Effector CD8-positive, alpha-beta T cell (primary cell): ENCODE measurements at places on chromosomes 2 and 18.

DNA sequence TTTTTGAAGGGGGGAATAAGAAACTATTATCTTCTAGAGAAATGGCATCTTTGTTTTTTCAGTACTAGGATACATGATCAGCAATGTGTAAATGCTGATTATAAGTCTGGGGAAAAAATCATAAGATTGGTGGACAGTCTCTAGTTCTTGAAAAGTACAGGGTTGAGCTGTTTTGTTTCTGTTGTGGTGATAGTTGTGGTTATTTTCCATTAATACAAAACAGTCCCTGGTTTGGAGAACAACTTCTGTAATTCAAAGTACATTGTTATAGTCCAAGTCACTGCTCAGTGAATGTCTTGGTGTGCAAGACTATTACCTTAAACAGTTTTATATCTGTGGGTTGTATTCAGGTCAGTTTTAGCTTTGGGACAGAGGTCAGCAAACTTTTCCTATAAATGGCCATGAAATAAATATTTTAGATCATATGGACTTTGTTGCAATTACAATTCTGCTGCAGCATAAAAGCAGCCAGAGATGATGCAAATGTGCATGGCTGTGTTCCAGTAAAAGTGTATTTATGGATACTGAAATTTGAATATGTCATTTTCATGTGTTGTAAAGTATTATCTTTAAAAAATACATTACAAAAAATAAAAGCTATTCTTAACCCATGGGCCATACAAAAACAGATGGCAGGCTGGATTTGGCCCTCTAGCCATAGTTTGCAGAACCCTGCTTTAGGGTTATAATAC lies 111.0 kb downstream of the CERS6 start:
- no peak for DNase-seq

GRCh38 chr18:58596265-58596681 lies 32.6 kb downstream of the ALPK2 start:
- no peak for DNase-seq

DNA sequence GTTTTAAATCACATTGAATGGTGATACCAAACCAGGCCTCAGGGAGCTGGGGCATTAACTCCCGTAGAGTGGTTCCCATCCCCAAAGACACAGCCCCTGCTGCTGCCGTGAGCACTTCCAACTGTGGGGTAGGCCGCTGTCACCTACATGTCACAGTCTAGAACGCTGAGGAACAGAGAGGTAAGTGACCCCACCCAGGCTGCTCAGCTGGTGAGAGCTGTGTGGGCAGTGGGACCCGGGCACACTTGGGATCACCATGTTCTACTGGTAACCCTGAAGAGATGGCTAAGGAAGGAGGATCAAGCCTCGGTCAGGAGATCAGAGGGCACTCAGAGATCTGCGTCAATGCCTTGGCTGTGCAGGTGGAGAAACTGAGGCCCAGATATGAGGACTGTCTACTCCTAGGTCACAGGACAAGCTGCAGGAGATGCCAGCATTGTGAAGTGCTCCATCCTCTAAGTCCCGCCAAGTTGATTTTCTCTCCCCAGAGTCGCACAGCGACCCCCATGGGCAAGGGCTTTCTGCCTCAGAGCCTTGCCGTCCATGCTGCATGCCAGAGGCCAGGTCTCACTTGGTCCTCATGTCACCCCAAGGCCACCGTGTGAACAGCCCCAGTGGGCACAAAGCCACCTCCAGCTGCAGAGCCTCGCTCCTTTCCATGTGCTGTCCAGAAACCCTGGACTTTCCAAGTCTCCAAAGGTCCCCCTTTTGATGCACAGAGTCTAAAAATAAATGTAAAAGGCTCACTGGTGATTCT lies 144.2 kb upstream of the OTOS start:
- DNase-seq: no peak

DNA sequence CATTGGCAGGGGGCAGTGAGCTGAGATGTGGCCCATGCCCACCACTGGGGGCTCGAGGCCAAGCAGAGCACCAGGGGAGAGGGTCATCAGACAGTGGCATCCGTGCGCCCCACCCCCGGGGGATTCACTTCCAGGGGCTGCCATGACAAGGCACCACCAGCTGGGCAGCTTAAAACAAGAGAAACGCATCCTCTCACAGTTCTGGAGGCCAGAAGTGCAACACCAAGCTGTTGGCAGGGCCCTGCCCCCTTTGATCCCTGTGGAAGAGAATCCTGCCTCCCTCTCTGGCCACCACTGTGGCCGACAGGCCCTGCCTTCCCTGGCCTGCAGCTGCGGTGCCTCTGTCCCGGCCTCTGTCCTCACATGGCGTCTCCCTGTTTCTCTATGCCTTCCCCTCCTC lies 187.7 kb upstream of the ID2 start:
- no peak for DNase-seq

DNA sequence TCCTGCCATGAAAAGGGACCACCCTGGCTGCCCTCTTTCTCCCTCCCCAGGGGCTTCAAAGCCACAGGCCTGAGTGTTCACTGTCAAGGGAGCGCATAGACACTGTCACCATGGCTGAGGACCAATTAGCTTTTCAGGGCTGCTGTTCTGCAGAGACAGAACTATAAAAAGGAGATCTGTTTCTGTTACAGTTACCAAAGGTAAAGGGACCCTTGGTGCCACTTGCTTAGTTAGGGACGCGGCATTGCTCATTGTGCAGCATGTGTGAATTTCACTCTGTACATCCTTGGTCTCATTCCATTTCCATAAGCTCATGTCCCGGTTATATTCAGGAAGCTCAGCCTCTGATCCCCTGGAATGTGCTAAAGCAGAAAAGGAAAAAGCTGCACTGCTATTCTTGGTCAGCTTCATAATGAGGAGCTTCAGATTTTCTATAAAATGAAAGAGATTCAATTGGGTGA lies 55.5 kb upstream of the RNF152 start:
- DNase-seq: no peak

GRCh38 chr18:8515142-8515865 lies 93.9 kb upstream of the RAB12 start:
- DNase-seq: no peak

DNA sequence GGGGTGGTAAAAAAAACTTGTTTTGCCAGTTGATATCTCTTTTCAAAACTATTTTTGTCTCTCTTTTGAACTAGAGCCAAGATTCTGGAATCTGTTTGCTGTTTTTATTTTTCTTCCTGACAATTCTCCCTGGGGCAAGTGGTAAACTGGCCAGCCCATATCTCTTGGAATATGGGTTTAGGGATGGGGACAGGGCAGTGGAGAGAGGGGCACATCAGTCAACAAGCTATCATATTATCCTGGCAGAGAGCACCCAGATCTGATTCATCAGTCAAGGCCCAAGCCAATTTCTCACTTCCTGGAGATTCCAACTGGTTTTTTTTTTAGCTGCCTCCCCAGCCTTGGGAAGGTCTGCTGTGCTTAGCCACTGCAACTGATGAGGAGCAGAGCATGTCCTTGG lies 52.3 kb downstream of the ARHGAP28 start:
- DNase-seq: no peak

- DNase-seq: no peak
These were observed 35.2 kb upstream of the SCN9A start for GRCh38 chr2:166410828-166411472.

- DNase-seq: no peak
These were observed 8.2 kb upstream of the RBM44 start for GRCh38 chr2:237790353-237790752.

- peak; percentile 10 for DNase-seq
These were observed 14.6 kb downstream of the TMSB10 start for GRCh38 chr2:84919885-84920580.

DNA sequence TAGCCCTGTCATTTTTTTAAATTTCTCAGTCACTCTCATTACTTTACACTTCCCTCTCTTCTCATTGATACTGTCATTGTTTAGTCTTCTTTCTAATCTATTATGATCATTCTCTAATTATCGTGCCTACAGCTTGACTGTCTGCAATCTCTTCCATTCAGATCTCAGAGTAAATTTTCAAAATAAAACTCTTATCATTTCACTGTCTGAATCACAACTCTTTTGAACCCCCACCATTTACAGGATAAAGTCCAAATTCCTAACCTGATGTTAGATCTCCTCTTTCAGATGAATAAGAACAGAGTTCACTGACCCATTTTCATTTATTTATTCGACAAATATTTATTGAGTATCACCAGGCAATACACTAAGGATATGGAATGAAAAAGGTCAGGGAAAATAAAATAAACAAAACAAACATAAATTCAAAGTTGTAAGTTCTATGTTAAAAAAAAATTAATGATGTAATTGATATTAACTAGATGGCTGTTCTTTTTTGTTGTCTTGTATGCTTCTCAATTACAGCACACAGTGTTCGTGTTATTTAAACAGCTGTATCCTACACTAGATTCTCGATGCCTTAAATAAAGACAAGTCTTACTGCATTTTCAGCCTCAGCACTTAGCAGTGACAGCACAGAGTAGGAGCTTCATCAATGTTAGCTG lies 631.0 kb downstream of the IRS1 start:
- no peak for DNase-seq

GRCh38 chr2:30899516-30900054 lies 92.3 kb upstream of the CAPN13 start:
- no peak for DNase-seq

DNA sequence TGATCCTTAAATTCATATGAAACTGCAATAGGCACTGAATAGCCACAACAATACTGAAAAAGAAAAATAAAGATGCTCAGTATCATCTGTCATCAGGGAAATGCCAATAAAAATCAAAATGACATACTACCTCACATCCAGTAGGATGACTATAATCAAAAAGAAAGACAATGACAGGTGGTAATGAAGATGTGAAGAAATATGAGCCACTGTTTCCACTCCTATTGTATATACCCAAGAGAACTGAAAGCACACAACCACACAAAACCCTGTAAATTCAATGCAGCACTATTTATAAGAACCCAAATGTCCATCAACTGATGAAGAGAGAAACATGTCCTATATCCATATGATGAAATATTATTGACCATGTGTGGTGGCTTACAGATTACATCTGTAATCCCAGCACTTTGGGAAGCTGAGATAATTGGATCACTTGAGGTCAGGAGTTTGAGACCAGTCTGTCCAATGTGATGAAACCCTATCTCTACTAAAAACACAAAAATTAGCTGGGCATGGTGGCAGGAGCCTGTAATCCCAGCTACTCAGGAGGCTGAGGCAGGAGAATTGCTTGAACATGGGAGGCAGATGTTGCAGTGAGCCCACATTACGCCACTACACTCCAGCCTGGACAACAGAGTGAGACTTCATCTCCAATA lies 39.9 kb downstream of the MAP3K2 start:
- no peak for DNase-seq

- no peak for DNase-seq
These were observed 87.3 kb downstream of the ACOXL start for GRCh38 chr2:110819711-110820110.

DNA sequence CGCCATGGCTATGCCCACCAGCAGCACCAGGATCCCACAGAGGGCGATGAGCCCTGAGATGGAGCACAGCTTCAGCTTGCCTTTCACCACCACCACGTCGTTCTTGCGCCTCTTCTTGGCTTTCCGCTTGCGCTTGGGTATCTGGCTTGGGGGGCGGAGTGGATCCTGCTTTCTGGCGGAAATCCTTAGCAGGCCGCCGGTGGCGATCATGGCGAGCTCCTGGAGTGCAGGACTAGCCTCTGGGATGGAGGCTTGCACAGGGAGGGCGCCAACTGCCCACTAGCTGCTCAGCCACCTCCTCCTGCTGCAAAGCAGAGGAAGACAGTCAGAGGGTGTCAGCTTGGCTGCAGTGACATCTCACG lies 3.5 kb downstream of the TMEM200C start:
- DNase-seq: no peak

DNA sequence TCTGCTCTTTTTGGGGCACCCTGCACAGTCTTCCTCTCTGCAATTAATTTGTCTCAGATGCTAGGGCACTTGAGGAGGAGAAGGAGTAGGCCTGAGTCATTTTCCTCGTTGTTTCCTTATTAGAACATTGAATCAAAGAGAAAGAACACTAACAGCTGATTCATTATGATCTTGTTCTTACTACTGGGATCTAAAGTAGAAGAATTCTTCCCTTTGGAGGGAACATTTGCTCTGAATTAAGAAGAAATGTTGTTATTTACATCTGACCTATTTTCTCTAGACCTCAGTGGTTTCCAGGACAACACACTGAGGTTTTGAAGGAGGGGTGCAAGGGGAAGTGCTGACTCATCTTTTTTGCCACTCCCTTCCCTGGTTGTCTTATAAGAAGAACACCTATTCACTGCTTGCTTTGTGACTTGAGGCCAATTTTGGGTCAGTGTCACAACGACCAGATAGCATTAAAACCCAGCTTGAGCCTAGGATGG lies 24.3 kb upstream of the STAT1 start:
- no peak for DNase-seq

DNA sequence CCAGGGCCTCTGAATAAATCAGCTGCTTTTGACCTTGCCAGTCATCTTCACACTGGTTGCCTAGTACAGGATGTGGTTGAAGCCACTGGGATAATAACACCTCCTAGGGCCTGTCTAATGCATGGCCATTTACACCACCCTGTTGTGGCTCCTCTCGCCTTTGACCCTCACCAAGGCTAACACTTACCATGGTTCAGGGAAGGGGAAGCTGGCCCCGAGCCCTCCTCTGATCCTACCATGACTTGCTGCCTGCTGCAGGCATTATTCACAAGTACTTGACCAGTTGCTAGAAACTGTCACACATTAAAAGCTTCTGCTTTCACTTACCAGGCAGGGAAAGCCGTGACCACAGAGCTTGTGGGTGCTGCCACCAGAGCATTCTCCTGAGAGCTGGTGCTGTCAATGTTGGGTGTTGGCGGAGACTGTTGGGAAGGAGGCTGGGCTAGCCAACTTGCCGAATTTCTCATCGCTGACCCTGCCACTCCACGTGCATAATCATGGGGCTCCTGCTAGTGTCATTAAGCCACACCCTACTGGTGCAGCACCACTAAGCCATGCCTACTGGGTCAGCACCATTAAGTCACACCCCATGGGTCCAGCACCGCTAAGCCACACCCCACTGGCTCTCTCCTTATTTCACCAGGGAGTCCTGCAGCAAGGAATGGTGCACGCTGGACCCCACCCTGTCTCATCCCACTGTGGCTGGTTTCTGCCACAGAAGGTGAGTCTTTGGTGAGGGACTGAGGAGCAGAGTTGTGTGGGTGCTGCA lies 47.0 kb upstream of the TTC39C start:
- no peak for DNase-seq

GRCh38 chr2:233686928-233687327 lies 5.2 kb downstream of the UGT1A7 start:
- DNase-seq: no peak

GRCh38 chr18:12470382-12471075 lies 62.8 kb downstream of the PRELID3A start:
- no peak for DNase-seq

DNA sequence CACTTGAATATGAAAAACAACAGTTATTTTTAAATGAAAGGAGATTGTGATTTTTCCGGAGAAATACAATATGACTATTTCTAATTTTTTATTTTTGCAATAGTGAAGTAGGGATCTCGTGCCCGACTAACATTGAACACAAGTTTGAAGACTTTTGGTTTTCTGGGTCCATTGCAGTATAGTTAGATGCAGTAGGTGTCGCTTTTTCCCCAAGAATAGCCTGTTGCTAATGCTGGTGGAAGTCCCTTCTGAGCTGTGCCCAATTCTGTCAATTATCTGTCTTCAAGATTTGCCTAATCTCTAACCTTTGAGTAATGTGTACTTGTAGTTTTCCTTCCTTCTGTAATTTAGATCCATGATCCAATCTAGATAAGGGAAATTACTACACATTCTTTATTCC lies 36.5 kb downstream of the SEMA4F start:
- DNase-seq: no peak

GRCh38 chr2:18484625-18485024 lies 75.8 kb downstream of the RDH14 start:
- no peak for DNase-seq
